Stimulated activated CD4-positive, alpha-beta T cell treated with anti-CD3 and anti-CD28 coated beads, TNF-alpha, amount 100 ng/mL, for 1 hour (primary cell): ENCODE measurements at places on chromosomes 1 and 21.

DNA sequence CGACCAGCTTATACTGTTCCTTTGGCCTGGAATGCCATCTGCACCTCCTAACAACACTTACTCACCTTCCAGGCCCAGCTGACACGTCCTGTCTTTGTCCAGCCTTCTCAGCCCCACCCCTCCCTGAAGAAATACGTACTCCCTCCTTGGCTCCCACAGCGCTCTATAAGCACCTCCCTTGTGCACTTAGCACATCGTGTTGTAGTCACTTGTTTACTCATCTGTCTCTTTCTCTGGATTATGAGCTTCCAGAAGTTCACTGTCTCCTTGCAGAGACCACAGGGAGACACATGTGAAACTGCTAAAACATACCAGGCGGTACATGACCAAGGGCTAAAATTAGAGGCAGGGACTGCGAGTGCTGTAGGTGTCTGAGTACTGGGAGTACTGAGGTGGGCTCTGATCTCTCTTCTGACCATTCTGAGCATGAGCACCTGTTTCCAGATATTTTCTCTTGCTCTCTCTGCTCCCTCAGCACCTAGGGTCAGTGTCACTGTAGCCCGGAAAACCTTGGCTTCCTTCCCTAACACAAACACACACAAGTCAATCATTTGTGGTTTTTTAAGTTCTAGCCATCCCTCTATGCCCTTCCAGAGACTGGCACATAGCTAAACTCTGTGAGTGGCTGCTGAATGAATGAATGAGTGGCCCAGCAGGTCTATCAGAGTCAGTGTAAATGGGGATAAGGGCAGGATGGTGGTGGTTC, 5.1 kb downstream of the DCST1 start:
- DNase-seq, result no peak

GRCh38 chr1:152002960-152003359, 9.3 kb upstream of the S100A10 start:
- no peak for DNase-seq

DNA sequence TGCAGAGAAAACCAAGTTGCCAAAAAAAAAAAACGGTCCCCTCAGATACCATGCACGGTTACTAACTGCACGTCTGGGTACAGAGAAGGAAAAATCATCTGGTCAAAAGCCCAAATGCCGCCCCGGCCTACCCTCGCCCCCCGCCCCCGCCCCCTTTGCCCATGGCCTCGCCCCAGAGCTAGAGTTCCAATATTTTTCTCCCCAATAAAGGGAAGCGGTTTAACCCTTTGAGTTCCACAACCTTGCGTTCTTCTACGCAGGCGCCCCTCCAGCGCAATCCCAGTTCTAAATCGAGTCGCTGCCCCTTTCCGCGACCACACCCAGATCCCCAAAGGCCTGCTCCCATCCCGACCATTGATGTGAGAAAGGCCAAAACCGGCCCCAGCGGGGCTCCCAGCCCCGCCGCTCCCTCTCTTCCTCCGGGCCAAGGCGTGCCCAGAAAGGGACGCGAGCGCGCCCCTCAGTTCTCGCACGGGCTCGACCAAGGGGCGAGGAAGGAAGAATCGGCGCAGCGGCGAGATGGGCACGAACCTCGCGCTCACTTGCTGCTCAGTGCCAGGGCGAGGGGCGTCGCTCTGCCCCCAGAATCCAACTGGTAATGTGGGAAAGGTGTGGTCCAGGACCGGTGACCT, 797 bp downstream of the WDR47 start:
- no peak for DNase-seq

- DNase-seq, result no peak
Measured at GRCh38 chr1:16175610-16176553, 20.0 kb upstream of the EPHA2 start.

- DNase-seq, result no peak
Measured at GRCh38 chr1:166630369-166630768, 208.9 kb upstream of the POGK start.

DNA sequence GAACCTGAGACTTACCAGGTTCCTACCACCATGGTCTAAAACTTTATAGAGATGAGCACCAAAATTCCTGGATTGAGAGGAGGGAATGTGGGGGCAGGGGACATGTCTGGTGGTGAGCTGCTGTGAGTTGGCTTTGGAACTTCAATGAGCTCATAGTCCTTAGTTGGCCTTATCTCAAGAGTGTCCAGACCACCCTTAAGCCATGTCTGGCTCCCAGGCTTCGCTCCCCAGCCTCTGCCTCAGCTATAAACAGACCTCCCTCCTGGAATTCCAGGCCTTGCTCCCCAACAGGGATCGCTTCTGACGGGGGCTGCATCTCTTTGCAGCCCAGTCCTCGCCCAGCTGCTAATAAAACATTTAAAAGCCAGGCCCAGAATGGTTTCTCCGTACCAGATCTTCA, 19.5 kb downstream of the ATF3 start:
- DNase-seq, result no peak

DNA sequence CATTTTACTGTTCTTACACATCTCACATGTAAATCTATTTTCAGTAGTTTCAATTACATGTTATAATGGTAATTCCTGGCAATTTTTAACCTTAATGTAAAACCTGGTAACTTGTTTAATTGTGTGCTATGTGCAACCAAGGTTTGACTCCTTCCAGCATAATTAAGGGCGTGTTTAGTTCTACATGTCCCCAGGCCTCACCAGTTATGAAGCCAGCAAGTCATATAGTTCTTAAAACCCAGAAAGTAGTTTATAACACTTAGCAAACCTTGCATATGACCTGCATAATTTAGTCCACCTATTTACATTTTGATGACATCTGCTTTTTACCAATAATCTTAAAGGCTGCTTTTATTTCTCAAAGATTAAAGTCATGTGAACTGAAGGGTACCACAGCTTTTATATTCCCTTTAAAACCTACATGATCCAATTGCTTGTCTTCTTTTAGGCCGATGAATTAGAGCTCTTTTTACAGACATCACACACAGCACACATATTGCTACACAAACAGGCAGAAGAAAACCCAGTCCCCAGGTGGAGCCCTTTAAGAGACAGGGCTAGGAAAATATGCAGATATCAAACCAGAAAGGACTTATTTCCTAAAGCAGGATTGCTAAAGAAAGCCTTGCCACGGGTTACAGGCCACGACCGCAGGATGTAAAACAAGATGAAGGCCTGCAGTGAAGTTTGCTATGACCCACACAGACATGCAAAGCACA, 23.2 kb upstream of the SYCP1 start:
- no peak for DNase-seq

- DNase-seq, result no peak
Measured at GRCh38 chr1:159663552-159663951, 50.8 kb downstream of the CRP start.

- DNase-seq, result no peak
Measured at GRCh38 chr21:41349619-41350390, 12.0 kb upstream of the MX2 start.

GRCh38 chr1:6083801-6084446, 38.2 kb downstream of the KCNAB2 start:
- no peak for DNase-seq

GRCh38 chr1:44924835-44925464, 61.4 kb downstream of the EIF2B3 start:
- DNase-seq, result no peak

DNA sequence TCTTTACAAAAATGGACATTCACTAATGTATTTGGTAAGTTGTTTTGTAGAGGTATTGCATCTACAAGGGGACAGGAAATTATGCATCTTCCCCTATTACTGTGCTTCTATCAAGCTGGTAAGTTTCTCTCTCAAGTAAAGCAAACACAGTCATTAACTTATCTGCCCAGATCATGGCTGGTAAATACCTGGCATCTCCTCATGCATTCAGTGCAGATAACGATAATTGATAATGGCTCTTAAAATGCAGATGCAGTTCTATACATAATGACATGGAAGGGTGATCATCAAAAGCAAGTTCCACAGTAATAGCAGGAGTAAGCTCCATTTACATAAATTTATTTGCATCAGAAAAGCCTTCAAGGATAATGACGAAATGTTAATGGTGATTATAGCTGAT, 122.4 kb downstream of the SIPA1L2 start:
- DNase-seq, result no peak

GRCh38 chr1:159936273-159936904, 9.0 kb downstream of the IGSF9 start:
- peak; percentile 64 for DNase-seq

DNA sequence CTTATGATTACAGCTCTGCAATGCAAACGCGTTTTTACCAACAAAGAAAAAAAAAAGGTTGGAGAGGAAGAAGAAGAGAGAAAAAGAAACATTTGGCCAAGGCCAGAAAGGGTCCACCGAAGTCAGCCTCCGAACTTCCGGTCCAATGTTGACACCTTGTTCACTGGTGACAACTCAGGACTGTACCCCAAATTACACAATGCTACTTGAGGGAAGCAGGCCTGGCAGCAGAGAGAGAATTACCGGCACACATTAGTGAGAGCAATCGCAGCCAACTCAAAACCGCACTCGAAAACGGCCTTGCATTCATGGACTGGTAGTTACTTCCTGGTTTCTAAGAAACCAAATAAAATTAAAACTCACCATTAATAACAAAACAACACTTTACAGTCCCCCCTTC, 652.5 kb downstream of the KIF26B start:
- no peak for DNase-seq

DNA sequence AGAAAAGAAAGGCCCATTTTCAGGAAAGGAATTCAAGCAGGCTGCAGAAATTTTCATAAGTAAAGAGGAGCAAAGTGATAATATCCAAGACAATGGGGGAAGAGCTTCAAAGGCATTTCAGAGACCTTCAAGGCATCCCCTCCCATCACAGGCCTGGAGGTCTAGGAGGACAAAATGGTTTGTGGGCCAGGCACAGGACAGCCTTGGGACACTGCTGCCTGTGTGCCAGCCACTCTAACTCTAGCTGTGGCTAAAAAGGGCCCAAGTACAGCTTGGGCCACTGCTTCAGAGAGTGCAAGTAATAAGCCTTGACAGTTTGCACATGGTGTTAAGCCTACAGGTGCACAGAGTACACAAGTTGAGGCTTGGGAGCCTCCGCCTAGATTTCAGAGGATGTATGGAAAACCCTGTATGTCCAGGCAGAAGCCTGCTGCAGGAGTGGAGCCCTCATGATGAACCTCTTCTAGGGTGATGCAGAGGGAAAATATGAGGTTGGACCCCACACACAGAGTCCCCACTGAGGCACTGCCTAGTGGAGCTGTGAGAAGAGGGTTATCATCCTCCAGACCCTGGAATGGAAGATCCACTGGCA, 51.8 kb upstream of the ZSWIM5 start:
- DNase-seq, result no peak

DNA sequence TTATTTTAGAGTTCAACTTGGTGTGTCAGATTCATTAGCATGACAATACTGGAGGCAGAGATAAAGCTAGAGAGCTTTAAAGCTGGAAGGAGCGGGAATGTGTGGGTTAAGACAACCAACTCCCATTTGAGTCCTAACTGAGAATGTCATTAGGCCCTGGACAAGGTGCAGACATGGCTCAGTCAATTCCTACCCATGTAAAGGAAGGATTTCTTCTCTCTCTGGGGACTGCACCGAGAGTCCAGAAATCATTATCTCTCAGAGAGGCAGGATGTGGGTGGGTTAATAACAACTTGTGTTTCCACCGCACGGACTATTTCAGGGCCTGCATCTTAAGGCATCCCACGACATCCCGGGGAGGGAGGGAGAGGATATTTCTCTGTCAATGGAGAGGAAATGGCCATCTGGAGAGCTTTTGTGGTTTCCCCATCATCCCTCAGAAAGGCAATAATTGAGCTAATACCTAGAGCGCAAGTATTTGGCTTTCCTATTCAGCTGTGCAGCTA, 46.7 kb upstream of the SARS1 start:
- no peak for DNase-seq

DNA sequence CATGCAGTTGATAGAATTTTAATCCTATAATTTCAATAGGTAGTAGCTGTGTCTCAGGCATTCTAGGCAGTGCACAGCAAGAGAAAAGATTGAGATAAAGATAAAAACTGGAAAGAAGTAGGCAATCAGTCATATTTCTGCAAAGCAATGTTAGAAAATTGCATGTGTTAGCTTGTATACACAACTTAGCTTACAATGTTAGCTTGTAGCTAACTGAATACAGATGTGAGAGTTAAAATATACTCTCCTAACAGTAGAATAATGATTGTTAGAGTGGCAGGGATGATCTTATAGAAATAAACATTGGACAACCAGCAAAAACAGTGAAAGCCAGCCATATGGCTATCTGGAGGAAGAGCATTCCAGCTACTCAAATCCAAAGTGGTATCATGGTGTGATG, 29.0 kb downstream of the PTPRC start:
- no peak for DNase-seq
